PC-9 (cell line): ENCODE measurements at places on chromosomes 2 and 18.

- DNase-seq = no peak
Observed at GRCh38 chr2:200054681-200055468, 99.5 kb downstream of the MAIP1 start.

DNA sequence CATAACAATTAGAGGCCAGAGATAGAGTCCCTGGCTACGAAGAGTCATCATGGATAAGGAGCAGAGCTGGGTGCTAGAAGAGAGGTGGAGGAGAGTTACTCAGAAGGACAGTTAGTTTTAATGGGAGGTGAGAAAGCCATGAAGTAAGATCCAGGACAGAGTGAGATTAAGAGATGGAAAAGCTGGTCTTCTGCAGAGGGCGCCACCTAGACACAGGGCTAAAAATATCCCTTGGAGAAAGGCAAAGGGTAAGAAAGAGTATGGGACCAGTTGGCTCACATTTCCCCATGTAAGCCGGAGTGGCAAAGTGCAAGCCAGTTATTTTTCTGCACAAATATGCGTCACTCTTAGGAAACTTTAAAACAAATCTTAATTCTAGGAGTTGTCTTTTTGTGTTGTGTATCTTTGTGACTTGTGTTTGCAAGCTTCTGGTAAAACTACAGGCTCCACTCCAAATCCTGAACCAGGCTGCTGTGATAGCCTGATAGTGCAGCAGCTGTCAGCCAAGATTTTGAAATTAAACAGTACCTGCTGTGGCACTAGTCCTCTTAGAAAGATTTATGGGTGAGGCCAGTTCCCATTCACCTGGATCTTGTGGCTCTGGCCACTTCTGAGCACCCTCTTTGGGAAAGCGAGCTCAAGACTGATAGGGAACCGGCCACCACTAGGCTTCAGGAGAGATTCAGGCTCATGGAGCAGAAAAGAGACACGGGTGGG is 204.2 kb downstream of the TPGS2 start:
- DNase-seq = no peak

DNA sequence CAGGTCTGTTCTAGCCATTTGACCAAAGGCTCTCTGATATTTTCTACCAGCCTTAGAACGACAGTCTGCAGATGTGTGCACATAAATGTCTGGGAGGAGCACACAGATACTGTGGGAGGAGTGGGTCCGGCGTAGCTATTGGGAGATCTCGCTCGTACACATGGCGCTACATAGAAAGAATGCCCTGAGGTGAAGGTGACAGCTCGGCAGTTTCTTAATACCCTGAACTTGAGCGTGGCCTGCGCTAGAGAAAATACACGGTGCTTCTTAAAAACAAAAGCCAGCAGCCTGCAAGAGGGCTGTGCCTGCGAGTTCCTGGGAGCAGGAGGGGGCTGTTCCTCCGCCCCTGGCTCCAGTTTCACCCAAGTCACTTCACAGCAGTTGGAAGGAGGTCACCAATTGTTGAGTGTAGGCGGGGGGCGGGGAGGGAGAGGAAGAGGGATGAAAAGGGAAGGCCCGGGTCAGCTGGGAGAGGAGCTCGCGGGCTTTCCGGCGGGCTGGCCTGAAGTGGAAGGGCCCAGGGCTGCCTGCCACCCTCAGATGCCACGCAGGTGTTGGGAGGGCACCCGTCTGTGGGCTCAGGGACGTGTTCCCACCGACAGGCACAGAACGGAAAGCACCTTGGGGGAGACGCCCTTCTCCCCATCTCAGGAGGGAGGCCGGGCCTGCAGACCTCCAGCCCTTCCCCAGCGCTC is 124.7 kb upstream of the ZNF516 start:
- no peak for DNase-seq

- DNase-seq = no peak
Observed at GRCh38 chr2:51409920-51410319, 378.0 kb upstream of the NRXN1 start.

GRCh38 chr2:143840601-143841000 is 679.3 kb downstream of the ZEB2 start:
- DNase-seq = no peak

DNA sequence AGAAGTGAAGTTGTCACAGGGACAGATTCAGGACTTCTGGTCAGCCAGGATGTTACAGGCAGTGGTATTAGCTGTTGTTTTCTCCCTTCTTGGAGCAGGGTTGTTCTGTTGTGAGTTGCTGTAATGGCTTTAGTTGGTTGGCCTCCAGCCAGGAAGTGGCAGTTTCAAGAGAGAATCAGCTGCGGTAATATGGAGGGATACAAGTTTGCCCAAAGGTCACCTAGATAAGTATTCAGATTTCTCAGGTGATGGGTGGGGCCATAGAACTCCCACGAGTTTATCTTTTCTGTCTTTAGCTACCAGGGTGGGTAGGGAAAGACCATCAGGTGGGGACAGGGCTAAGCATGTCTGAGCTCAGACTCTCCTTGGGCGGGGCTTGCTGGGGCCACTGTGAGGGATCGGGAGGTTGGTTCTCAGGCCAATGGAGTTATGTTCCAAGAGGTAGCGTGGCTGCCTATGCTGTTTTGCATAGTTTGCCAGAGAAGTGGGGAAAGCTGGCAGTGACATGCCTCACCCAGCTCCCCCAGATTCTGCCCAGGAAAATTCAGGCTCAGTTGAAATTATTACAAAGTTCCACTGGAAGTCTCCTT is 640.4 kb upstream of the CHAC2 start:
- no peak for DNase-seq

DNA sequence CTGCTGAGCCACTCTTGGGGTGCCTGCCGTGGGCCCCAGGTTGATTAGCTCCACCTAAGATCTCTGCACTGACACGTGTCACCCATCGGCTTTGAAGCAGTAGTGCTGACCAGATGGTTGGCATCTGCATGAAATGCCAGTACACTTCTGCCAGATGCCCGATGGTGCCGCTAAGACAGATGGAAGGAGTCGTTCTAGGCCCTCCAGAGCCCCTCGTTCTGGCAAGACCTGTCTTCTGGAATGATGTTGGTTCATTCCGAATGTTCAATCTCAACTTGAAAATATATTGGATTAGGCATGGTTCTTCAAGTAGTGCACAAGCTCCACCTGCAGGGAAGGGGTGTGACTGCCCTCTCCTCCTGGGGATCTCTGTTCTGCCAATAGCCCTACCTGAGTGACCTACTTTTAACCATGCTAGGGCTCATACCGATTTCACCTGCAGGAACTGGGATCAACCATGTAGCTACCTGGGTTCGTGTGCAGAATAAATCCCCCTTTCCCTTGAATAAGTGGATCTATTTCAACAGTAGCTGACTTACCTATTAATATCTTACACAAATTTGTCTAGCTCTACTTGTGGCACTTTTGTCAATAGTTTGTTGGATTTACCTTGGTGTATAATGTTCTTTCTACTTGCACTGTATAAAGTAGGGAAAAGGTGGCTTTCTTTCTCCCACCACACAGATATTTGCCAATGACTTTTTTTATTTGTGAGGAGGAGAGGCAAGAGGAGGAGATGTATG is 342.6 kb downstream of the CTNNA2 start:
- DNase-seq = no peak

GRCh38 chr2:73716543-73717250 is 20.4 kb downstream of the TPRKB start:
- DNase-seq = no peak

GRCh38 chr2:41079011-41079410 is 627.1 kb upstream of the SLC8A1 start:
- DNase-seq = no peak

DNA sequence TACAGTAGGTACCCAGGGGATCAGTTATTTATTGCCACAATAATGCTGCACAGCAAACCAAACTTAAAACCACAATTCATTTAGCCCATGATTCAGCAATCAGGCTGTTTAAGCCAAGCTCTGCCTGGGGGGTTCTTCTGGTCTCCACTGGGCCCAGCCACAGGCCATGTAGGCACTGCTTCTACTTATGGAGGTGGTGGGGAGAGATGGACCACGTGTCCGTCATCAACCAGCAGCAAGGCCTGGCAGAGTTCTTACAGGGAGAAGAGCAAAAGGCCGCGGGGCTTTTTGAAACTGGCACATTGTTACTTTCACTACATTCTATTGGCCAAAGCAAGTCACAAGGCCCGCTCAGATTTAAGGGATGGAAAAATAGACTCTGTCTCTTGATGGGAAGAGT is 76.3 kb upstream of the DAPL1 start:
- DNase-seq = no peak

GRCh38 chr2:231565887-231566594 is 26.6 kb upstream of the TEX44 start:
- DNase-seq = no peak

DNA sequence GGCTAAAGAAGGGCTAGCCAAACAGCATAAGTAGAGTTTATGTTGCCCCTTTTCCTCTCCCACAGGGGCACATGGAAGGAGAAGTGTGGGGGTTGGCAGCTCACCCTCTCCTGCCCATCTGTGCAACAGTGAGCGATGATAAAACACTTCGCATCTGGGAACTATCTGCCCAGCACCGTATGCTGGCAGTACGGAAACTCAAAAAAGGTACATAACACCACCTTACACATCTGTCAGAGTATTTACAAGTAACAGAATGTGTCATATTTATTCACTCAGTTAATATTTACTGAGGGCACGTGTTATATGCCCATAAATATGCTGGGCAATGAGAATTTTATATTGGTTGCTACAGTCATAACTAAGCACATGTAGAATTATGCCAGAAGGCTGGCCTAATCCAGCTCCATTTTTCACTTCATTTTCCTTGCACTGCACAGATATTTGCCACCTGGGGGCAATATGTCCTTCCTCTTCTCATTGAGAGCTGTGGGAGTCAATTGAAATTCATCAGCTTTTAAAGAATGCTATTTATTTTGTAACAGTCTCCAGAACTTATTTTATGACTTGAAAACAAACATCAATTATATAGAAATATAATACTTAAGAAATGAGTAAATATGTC is 150.6 kb downstream of the RTN4 start:
- DNase-seq = peak; percentile 53

DNA sequence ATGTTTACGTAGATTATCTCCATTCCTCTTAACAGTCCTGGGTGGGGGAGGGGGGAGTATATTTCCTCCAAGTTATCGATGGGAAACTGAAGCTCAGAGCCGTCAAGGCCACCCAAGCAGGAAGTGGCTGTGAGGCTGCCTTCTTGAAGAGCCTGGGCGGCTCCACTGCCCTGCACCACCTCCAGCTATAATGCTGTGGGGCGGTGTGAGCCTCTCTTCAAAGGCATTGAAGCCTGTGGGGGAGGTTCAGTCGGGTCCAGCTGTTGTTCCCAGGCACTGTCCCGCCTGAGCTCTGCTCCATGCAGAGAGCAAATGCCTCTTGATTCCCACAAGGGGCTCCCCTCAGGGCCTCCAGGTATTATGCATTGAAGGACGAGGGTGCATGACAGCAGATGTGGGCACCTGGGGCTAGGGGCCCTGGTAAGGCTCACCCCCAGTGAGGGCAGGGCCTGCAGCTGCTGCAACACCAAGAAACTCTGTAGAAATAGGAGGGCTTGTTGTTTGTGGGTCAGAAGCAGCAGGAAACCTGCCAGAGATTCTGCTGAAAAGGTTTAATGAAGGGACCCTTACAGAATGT is 29.5 kb upstream of the LAPTM4A start:
- no peak for DNase-seq

- DNase-seq = no peak
Observed at GRCh38 chr2:7196883-7197282, 279.7 kb downstream of the RNF144A start.

GRCh38 chr2:233867993-233868532 is at the start of gene MSL3B:
TSS of gene MSL3B (minus strand) at chr2:233868386.
- DNase-seq = peak; percentile 75

- peak; percentile 65 for DNase-seq
Observed at GRCh38 chr18:9642799-9643462, 28.6 kb upstream of the PPP4R1 start.

- DNase-seq = no peak
Observed at GRCh38 chr2:237833546-237833945, 25.9 kb upstream of the RAMP1 start.

GRCh38 chr2:207984765-207985480 is 40.4 kb downstream of the PLEKHM3 start:
- no peak for DNase-seq

DNA sequence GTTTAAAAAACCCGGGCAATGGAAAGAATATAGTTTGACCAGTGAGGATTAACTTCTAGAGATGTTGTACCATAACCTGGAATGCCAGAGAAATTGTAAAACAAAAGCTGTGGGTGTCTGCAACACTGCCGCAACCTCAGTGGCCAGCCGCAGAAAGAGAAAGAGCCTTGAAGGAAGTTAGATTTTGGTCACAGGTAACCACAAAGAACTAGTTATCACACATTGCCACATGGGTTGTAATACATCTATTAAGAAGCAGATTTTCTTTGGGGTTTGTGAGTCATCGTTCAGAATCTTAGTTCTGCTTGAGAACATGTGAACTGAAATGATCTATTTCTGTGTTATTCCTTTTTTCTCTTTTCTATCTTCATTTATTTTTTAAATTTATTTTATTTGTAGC is 222.9 kb upstream of the AGAP1 start:
- peak; percentile 42 for DNase-seq

- peak; percentile 92 for DNase-seq
Observed at GRCh38 chr18:49691177-49691608, 122.1 kb downstream of the ACAA2 start.

- DNase-seq = peak; percentile 96
Observed at GRCh38 chr2:36701391-36701795, 4.9 kb downstream of the VIT start.

- no peak for DNase-seq
Observed at GRCh38 chr18:35905436-35905835, 67.0 kb upstream of the RMP24 start.

DNA sequence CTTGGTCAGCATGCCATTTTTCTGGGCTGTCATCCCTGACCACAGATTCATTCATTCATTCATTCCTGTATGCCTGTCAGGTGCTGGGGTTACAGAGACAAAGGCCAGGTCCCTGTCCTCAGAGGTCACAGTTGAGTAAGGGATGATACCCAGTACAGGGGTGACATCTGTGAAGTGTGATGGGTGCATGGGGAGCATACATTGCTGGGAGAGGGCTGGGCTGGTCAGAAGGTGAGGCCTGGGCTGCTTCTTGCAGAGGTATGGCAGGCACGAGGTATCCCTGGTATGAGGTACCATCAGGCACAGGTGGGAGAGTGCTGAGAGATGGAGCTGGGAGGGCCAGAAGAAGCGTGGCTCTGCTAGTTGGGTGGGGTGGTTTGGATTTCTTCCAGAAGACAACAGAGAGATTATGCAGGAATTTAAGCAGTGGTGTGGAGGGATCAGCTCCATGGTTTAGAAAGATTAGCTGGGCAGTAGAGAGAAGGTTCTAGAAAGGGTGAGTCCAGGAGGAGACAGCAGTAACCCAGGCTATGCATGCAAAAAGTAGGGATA is 181.9 kb upstream of the HAAO start:
- DNase-seq = no peak

DNA sequence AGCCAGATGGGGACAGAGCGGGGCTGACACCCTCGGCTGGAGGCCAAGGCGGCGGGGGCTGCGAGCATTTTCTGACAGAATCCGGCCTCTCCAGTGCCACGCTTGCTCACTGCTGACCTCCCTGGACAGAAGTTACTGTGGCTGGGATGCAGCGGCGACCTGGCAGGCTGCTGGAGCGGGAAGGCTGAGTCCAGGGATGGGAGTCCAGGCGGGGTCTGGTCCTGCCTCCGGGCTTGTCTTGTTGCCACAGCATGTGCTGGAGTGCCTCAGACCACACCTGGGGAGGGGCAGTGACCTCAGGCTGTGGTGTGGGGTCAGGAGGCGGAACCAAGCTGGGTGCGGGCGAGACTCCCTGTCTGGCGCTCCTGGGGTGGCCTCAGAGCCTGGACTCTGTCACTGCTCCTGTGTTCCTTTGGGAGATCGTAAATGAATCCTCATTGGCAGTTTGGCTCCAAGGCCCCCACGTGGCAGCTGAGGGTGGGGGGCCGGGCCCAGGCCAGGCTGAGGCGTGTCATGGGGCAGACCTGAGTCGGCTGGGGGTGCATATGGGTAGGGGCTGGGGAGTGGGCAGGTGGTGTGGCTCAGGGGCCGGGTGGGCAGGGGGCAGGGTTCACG is 5.5 kb downstream of the BOK start:
- no peak for DNase-seq
